ENCODE measurements at places on chromosomes 4 and X.

DNA sequence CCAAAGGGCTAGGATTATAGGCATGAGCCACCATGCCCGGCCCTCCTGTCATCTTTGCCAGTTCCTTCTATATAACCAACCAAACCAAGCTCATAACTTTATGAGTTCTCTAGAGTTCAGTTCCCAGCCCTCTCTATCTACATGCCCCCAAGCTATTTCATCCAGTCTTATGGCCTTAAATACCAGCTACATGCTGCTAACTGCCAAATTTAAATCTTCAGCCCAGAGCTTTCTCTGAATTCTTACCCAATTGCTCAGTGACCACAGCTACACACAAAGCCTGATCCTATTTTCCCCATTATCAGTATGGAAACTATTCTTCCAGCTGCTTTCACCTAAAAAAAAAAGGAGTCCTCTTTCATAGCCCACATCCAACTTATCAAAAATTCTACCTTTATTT is 23.1 kb downstream of the TMEM184C start:
- DNase-seq: no peak

DNA sequence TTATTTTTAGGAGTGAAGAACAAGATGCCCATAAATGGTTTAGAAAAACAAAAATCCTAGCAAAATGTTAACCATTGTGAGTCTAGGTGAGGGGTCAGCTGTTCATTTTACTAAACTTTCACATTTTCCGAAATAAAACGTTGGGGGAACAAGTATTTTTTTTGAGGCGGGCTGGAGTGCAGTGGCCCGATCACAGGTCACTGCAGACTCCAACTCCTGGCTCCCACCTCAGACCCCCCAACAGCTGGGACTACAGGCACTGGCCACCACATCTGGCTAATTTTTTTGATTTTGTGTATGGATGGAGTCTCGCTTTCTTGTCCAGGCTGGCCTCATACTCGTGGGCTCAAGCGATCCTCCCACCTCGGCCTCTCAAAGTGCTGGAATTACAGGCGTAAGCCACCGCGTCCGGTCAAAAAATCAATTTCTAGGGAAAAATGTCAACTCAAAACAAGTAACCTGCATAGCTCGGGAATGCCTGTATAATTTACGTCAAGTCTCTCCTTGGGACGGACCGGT is 742 bp upstream of the TAF1 start:
- no peak for DNase-seq

GRCh38 chr4:5385741-5386311 is 322.5 kb downstream of the EVC2 start:
- DNase-seq: no peak

DNA sequence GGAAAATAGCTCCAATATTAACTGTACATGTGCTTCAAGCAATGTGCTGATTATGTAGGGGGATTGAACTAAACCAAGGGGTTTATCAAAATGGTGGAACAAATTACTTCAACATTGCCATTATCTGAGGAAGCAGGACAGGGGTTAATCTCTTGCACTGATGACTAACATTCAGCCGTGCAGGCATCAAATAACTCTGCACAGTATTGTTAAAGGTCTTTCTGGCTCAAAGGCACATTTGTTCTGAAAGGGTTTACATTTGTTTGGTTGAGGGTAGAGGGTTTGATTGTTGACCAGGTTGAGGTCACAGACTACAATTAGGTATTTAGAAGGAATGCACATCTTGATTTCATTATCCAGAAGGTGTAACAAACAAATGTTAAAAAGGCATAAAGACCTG is 32.2 kb upstream of the CCSER1 start:
- no peak for DNase-seq

GRCh38 chr4:88828842-88829571 is 131.4 kb upstream of the NAP1L5 start:
- no peak for DNase-seq

- DNase-seq: no peak
These were observed 71.0 kb downstream of the GPAT3 start for GRCh38 chr4:83606898-83607297.

DNA sequence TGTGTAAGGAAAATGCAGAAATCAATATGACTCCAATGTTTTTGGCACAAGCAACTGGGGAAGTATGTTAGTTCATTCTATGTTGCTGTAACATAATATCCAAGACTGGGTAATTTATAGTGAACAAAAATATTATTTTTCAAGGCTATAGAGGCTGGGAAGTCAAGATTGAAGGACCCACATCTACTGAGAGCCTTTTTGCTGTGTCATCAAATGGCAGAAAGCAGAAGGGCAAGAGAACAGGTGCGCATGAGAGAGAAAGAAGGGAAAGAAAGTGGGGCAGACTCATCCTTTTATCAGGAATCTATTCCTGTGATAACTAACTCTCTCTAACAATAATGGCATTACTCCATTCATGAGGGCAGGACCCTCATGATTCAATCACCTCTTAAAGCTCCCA is 237.2 kb downstream of the FAT4 start:
- DNase-seq: no peak

- DNase-seq: no peak
These were observed 38.8 kb upstream of the MAD2L1 start for GRCh38 chr4:120105472-120105871.

- no peak for DNase-seq
These were observed 39.3 kb downstream of the SMPX start for GRCh38 chrX:21718575-21718974.

DNA sequence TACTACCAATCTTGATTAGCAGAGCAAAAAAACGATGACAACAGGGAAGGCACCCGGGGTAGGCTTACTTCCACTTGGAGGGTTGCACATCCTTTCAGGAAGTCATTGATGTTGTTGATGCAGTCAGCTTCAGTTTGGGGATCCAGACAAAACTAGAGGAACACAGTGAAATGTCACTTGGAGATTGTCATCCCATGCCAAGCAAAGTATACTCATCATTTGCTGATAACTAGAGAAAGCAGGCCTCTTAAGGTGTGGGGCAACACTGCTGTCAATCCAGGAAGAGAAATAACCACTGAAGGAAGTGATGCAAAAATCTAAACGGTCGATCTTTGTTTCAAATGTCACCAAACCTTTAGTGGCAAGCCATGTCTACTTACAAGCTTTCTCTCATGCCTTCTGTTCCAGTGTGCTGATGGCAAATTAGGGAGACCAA is 1.4 kb downstream of the ARHGEF6 start:
- no peak for DNase-seq

DNA sequence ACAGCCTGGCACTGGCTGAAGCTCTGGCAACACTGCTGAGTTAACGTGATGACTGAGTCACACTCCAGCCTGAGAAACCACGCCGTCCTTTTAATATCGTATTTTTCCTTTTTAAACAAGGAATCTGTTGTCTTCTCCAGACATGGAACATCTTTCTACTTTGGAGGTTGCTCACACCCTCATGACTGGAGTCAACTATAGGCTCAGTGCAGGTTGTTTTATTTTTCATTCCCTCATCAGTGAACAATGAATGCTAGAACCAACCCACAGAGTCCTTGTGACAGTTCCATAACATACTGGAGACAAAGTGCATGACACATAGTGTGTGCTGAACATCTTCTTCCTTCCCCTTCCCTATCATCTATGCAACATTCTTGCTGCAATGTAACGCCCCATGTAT is 76.8 kb upstream of the CPEB2 start:
- no peak for DNase-seq

- no peak for DNase-seq
These were observed 376.5 kb downstream of the CCSER1 start for GRCh38 chr4:90503677-90504076.

DNA sequence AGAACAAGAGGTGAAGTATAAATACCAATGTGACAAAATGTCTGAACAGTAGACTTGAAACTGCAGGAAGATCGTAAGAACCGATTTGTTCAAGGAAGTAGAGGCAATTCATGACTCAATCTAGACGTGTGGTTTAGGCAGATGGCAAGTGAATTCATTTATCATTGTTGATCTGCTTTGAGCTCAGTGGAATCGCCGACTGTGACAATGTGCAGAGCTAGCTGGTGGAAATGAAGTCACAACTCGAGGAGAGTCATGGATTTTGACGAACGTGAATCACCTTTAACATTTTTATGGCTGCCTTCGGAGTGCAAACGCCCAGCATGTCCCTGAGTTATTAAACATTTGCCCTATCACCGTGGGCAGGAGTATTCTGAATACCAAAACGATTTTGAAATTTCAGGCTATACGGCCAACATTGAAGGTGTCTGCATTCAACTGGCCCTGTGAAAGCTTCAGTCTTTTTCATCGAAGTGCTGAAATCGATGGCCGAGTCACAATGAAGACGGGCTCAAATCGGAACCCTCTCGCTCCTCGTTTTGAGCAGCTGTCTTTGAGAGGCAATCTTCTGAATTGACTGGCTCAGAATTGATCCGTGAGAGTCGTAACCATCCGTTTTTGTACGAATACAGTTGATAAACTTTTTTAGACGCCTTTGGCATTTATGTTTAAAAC is 689 bp upstream of the OGT start:
- DNase-seq: no peak

- peak; percentile 44 for DNase-seq
These were observed 132.6 kb downstream of the IL15 start for GRCh38 chr4:141768954-141769353.

DNA sequence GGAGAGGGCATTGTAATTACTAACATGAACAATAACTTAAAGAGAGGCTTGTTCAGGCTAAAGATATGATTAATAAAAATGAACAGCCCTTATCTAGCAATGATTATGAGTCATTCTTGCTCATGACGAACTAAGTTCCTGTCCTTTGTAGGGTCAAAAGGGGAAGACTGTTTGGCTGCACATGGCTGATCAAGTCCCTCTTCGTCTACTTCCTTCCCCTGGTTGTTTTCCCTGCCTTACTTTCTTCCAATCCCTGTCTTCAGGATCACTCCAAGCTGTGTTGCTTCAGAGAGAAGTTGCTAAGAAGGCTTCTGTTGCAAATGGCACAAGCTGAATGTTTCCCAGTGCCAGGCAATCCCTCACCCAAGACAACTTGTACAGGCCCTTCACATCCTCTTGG is 115.0 kb upstream of the HS3ST1 start:
- peak; percentile 34 for DNase-seq

DNA sequence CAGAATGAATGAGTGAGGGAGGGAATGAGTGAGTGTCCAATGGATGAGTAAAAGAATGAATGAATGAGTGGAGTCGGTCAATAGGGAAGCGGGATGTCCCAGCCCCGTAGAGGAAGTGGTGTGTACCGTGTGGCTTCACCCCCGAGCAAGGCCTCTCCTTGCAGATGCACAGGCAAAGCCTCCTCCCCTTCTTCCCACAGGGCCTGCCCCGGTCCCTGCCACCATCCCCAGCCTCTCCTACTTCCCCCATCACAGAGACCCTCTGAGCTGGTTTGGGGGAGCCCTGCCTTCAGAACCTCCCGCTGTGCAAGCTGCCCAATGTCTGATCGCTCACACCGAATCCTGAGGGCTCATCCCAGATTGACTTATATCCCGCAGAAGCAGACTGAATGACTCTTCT is 13.6 kb downstream of the HTRA3 start:
- DNase-seq: no peak

GRCh38 chrX:1475881-1476280 is 23.2 kb upstream of the ASMTL start:
- no peak for DNase-seq

DNA sequence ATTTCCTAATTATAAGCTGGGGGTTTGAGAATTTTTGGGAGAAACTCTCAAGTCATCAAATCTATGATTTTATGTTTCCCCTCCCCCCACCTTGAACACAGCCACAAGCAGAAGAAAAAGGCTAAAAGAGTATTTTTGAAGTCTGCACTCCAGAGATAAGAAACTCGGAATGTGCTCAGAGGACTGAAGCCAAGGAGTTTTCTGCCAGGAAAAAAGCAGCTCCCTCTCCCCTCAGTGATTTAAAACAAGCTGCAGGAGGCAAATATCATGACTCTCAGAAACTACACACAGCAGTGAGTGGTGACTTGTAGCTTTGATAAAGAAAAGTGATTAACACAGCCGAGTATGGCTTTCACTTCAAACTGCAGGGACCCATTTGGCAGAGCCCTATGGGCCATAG is 800.2 kb upstream of the FTHL17 start:
- DNase-seq: no peak

DNA sequence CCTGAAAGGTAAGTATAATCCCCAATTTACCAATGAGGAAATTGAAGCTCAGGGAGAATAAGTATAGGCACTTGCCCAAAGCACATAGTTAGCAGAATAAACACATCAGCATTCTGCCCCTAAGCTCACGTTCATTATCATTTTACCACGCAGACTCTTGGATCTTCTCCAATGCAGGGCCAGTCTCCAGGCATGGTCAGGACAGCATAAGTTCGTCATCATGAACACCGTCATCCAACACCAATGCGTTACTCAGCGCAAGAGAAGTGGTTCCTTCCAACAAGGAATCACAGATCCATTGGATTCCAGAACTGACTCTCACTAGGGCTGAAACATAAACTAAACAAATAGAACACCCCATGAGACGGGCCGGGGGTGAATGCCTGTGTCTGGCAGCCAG is 86.5 kb upstream of the GPM6B start:
- no peak for DNase-seq

Data from RWPE1 (cell line).